Inflammatory macrophage (primary cell): ENCODE measurements at places on chromosomes 13 and 19.

GRCh38 chr19:55472463-55472862 is 4.0 kb upstream of the ZNF628 start:
- DNase-seq, result no peak

DNA sequence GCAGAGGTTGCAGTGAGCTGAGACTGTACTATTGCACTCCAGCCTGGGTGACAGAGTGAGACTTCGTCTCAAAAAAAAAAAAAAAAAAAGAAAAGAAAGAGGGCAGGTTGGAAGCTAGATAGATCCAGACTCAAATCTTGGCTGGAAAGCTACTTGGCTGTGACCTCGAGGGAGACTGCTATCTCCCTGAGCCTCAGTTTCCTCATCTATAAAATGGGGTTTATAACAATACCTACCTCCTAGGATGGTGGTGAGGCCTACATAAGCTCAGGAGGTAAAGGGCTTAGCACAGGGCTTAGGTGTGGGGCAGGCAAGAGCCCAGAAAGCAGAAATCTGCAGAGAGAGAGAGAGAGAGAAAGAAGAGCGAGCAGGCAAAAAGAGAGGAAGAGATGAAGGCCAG is 24.2 kb upstream of the DACT3 start:
- no peak for DNase-seq

GRCh38 chr13:22108283-22108942 is 437.5 kb downstream of the FGF9 start:
- peak; percentile 6 for DNase-seq

GRCh38 chr13:40664350-40665125 is 1.9 kb downstream of the FOXO1 start:
- DNase-seq, result peak; percentile 61

DNA sequence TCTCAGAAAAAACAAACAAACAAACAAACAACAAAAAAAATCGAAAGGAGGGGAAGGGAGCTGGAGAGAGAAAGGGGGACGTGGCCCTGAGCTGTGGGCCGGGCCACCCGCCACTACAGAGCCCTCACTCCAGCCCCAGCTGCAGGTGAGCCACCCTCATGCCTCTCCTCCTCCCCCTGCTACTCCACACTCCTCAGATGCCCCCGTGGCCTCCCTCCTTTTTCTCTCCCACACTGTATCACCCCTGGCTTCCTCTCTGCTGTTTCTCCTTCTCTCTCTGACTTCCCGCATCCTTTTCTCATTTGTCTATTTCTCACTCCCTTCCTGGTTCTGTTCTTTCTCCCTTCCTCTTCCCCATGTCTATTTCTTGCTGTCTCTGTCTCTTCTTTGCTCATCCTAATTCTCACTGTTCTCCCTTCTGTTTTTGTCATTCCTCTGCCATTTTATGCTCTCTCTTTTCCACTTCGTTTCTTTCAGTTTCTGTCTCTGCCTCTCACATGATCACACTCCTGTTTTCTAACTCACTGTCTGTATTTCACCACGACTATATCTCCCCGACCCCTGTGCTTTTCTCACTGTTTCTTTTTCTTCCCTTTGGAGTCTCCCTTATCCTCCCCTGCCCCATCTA is 2.7 kb downstream of the KLK2 start:
- DNase-seq, result no peak
